T1000 (cell line): ENCODE measurements at places on chromosomes 5 and 9.

DNA sequence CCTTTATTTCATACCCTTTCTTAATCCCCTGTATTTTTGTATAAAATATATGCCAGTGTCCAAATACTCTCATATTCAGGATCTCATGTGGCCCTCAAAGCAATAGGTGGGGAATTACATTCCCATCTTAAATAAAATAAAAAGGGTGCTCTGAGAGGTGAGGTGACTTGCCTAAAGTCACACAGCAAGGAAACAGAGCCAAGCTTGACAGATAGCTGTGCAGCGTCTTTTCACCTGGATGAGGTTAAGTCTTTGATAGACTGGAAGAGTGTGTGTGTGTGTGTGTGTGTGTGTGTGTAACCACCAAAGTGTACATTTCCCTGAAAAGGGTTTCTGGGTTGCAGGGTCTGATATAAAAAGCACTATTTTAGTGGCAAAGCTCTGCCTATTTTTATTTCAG lies 12.4 kb downstream of the MSX2 start:
- no peak for DNase-seq

DNA sequence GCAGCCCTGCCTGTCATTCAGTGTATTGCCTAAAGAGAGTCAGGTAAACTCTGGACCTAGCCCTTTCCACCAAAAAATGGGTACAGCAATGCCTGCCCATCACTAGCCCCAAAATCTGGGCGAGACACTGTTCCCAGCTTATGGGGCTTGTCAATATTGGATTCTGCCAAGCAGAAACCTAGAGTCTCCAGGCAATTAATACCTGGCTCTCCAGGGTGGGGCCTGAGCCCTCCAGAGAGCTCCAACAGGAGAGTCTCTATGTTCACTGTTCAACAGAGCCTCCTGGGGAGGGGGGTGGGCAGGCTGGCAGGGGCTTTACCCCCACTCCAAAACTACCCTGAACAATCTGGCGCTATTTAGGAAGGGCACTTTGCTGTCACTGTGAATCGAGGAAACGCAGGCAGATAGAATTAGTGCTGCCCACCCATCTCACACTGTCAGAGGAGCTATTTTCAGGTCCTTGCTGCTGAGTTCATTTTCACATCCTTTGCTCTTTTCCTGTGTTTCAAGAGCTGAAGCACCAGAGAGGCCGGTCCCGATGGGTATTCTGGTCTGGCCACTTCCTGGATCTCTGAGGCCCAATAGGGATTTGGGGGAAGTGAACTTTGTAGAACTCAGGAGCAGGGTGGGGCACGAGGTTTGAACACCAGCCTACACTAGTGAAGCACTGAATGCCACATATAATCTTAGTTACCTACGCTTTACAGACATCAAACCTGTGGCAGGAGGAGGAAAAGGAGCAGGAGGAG lies 121.8 kb downstream of the C5orf15 start:
- DNase-seq: no peak

- DNase-seq: no peak
Measured at GRCh38 chr5:117094114-117094815, 519.6 kb upstream of the SEMA6A start.

DNA sequence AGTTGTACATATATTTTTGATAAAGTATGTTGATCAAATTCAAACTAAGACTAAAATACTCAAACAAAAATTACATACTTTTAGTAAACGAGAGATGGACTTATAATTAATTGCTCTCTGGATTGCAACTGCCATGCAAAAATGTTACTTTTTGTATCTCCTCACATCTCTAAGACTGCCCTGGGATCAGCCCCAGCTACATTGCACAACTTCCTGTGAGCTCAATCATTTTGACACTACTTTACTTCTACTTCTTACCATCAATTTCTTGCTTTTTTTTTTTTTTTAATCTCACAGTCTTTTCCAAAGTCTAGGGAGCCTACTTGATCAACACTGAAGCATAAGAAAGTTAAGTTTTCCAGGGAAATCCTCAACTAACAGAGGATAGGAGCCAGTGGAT lies 506.0 kb upstream of the CDH10 start:
- no peak for DNase-seq

GRCh38 chr5:118553662-118554061 lies 434.7 kb downstream of the DTWD2 start:
- peak; percentile 69 for DNase-seq

DNA sequence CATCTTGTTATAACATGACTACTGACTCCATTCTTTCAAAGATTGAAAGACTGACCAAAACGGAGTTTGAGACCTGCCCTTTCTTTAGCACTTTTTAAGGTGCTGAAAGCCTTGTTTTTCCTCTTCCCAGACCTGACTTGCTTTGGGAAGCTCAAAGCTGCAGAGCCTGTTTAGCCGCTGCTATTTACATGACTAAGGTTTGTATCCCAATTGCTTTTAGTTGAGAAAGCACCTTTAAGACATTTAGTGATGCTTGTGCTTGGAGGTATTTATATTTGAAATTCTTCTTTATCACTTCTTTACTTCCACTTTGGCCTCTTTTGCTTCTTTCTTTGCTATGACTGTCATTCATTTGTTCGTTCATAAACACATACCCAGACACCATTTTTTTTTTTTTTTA lies 182.6 kb upstream of the ELL2 start:
- DNase-seq: no peak

- no peak for DNase-seq
Measured at GRCh38 chr5:135600971-135601381, 22.2 kb upstream of the CXCL14 start.

DNA sequence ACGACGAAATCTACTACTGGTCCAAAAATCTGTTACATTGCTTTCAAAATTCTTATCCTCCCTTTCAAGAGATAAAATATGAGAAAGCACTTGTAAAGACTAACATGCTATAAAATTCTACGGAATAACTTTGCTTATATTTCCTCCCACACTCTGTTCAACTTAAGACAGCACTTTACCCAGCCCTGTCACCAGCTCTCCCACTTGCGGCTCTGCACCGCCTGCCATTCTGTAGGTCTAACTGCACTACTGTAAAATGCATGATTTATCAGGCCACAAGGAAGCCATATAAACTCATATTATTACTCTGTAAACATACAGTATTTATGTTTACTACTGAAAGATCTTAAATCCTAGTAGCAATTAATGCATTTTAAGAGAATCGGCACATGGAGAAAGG lies 11.4 kb downstream of the CTNND2 start:
- no peak for DNase-seq

GRCh38 chr5:75753182-75753581 lies 35.9 kb upstream of the POC5 start:
- DNase-seq: no peak

- no peak for DNase-seq
Measured at GRCh38 chr5:138932171-138932810, 57.2 kb upstream of the LRRTM2 start.

GRCh38 chr9:20016611-20017010 lies 227.8 kb upstream of the SLC24A2 start:
- DNase-seq: no peak

DNA sequence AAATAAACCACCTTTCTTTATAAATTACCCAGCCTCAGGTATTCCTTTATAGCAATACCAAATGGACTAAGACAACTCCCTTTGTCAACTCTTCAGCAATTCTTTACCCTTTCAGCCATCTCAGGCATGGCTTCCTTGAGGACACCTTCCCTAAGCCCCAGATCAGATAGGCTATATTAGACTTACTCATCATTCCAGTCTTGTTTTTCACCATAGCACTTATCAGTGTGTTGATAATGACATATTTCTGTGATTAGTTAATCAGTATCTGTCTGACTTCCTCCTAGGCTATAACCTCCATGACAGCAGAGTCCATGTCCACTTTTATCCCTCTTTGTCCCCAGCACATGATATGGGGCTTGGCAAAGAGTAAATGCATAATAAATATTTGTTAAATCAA lies 238.1 kb downstream of the ACTL7B start:
- no peak for DNase-seq

- peak; percentile 15 for DNase-seq
Measured at GRCh38 chr9:37746448-37747270, 6.9 kb upstream of the TRMT10B start.

DNA sequence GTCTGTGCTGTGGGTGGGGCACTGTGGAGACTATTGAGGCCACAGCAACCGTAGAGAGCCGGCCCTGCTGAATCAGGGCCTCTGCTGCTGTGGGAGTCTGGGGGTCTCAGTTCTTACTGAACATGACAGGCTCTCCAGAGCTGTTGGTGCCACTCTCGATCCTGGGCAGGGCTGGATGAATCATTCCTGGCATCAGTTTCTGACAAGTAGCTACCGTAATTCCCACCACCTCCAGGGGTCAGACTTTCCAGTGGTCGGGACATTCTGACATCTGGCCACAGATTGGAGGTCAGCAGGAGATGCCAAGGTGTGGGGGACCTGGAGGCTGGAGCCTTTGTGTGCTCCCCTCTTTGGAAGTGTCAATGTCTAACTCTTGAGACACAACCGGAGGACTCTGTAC lies 188.4 kb downstream of the IRX2 start:
- DNase-seq: no peak

DNA sequence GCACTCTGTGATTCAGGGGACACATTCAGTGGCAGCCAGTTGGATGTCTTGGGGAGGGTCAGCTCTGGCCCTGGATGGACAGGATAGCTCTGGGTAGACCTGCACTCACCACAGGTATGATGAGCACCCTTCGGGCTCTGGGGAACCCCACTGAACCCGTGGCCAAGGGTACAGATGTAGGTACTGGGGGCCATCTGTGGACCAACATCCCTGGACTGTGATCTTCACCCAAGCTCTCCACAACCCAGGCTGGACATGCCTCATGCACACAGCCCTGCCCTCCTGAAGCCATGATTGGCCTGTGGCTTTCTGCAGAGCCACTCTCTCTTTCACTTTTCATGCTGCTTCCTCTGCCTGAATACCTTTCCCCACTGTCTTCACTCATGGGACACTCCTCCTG lies 15.6 kb upstream of the ACSL6 start:
- no peak for DNase-seq

- no peak for DNase-seq
Measured at GRCh38 chr5:138745268-138745667, 8.0 kb upstream of the CTNNA1 start.

DNA sequence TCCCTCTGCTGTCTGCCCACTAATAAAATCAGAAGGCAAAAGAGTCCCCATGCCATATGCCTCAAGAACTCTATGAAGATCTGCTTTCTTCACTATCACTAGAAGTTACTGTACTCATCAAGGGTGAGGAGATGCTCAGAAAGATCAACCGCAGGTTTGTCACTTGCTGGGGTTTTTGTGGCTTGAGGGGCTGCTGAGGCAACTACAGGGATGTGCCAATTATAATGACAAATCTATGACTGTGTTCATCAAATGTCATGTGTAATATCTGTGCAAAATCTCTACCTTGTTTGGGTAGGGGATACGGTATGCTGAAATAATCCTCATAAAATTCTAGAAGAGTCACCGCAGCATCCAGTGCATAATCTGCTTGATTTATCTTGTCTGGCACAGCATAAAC lies 13.0 kb downstream of the ERAP1 start:
- no peak for DNase-seq

DNA sequence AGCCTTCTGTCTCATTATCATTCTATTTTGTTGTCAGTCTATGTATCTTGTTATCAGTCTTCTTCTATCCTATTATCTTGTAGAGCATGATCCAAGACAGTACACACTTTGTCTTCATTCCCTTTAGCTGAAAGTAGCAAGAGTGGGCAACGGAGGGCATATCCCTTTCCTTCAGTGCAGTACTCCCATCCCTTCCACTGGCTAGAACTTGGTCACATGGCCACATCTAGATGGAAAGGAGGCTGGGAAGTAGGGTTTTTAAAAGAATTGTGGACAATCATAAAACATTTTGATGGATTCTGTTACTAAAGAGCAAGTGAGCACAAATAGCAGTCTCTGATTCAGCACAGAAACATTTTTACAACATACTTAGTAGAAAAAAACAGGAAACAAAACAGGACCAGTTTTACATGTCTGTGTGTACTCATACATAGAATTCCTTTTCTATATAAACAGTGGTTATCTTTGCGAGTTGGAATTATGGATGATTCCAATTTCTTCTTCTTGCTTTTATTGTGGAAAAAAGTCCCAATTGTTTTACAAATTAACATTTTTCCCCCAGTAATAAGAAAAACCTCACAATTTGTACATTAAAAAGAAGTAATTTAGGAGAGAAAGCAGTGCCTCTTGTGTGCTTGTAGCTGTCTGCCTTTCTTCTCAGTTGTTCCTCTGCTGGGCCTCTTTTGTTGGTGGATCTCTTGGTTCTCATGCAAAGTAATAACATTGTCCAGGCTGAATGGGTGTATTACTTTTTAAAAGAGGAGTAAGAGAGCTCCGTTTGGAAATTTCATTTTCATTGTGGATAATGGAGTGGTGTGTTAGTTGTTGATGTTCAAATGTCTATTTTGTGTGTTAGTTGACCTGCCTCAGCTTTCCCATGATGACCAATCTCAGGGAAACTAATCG lies 410.9 kb upstream of the TRPC7 start:
- DNase-seq: no peak

- DNase-seq: no peak
Measured at GRCh38 chr5:125987677-125988255, 435.4 kb upstream of the GRAMD2B start.

DNA sequence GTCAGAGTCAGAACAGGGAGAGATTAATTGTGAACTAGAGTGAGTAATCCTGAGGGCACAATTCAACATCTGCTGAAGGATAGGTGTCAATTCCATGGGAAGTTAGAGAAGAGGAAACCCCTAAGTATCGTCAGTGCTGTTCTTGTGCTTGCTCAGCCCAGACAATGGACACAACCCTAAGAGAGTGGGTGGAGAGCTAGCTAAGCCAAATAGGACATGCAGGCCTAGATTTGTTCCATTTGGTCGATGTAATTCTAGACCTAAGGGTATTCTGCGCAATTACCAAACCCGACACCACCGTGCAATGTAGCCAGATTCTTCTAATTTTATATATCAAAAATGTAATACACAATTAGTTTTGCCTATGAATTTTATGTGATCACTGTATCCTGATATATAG lies 431.6 kb downstream of the SH3GL2 start:
- no peak for DNase-seq

DNA sequence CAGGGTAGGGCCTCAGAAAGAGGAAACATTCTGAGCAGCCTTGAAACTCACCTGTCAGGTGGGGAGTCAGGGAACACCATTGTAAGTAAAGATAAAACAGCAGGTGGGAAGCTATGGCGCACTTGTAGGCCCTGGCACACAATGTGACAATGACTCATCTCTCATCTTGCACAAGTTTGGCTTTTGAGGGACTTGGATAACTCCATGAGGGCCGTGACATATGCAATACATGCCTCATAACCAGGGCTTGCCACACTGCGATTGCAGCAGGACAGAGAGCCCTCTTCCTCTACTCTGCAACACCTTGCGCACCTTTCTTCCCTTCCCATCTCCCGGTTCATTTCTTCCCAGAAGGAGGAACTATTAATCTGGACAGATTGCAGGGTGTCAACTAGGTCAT lies 144.9 kb downstream of the CEP120 start:
- DNase-seq: no peak

- DNase-seq: no peak
Measured at GRCh38 chr9:91247278-91247677, 114.4 kb downstream of the AUH start.

GRCh38 chr9:92247296-92247695 lies 46.2 kb downstream of the IARS1 start:
- no peak for DNase-seq

GRCh38 chr5:93894601-93895354 lies 153.4 kb upstream of the POU5F2 start:
- DNase-seq: no peak

GRCh38 chr5:6596388-6596787 lies 36.5 kb downstream of the NSUN2 start:
- DNase-seq: no peak
